ENCODE measurements at places on chromosomes 1 and 21.

DNA sequence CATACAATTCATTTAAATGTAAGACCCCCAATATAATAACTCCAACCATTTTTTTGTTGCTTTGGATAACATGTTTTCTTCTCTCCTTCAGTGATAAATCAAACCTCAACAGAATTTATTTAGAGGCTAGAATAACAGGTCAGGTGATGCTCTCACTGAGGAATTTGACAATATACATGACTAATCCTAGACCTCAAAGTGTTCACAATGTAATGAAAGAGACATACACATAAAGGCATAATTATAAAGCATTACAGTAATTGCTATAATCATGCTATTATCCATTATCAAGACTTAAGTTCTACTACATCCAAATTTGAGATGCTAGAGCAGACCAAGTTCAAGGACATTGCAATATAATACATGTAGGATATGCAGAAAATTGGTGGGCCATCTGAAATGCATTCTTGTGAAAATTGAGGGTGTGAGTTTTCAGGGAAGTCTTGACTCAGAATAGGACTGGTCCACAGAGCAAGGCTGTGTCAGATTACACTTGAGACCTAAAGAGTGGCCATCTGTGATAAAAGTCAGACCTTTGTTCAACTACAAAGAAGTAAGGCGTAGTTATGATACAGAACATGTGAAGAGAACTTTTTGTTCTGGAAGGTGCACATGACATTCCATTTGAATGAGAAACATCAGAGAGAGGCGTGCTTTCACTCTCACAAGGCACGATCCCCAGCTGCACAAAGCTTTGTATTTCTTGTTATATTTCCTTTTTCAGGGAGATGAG is 45.5 kb downstream of the UTP25 start:
- peak; percentile 87 for DNase-seq

- DNase-seq: peak; percentile 79
Measured at GRCh38 chr1:205313563-205314308, 7.8 kb downstream of the NUAK2 start.

- no peak for DNase-seq
Measured at GRCh38 chr1:99590578-99591209, 55.2 kb upstream of the PALMD start.

DNA sequence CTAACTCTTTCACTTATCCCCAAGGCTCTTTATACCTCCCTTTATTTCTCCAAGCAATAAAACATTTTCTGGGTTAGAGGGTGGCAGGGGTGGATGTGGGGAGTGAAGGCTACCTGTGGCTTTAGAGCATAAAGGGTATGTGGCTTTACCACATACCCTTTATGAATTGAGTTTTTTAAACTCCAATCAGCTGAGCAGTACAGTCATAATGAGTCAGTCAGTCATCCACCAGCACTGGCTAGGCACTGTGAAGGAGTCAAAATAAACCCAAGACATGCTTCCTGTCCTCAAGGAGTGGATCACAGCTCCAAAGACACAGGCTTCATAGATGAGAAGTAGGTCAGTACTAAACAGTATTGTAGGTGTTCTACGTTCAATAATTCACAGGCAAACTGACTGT is 2.6 kb upstream of the TDRD10 start:
- no peak for DNase-seq

GRCh38 chr1:90381598-90381997 is 335.5 kb downstream of the BARHL2 start:
- no peak for DNase-seq

DNA sequence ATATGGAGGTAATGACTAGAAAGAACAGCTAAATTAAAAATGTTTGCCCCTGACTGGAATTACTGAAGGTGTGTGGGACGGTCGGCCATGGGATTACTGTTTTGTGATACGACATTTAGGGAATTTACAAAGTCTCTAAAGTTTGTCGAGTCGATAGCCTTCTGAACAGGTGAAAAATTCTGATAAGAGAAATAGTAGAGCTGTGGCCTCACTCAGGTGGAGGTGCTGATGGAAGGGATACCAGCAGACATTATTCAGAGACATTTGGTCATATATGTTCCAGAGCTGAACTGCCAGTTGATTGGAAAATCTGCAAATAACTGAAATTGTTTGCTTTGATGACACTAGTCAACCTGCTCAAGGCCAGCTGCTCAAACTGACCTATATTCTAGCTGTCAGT is 71.1 kb downstream of the ADCY10 start:
- no peak for DNase-seq

DNA sequence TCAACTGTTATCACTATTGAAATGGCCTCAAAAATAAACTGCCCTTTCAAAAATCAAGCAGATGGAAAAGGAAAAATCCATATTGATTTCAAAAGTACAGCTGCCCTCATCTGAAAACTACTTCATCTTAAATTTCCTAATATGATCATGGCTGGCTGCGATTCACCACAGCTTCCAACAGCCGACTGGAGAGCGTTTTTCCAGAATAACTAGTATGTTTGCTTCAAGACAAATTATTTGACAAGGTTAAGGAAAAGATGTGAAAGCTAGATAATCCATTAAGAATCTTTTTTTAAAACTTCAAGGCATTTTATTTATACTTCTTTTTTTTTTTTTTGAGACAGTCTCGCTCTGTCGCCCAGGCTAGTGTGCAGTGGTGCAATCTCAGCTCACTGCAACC is 4.1 kb upstream of the DEGS1 start:
- DNase-seq: no peak

DNA sequence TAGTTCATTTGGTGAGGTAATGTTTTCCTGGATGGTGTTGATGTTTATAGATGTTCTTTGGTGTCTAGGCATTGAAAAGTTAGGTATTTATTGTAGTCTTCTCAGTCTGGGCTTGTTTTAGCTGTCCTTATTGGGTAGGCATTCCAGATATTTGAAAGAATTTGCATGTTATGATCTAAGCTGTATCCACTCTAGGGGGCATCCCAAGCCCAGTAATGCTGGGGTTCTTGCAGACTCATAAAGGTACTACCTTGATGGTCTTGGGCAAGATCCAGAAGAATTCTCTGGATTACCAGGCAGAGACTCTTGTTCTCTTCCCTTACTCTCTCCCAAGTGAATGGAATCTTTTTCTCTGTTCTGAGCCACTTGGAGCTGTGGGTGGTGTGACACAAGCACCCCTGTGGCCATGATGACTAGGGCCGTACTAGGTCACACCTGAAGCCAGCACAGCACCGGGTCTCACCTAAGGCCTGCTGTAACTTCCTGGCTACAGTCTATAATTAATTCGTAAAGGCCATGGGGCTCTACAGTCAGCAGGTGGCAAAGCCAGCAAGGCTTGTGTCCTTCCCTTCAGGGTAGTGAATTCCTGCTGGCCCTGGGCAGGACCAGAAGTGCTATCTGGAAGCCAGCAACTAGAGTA is 74.8 kb upstream of the PDE4B start:
- no peak for DNase-seq

Data from NCI-H1436 (cell line).